Activated CD8-positive, alpha-beta memory T cell treated with anti-CD3 and anti-CD28 coated beads for 4 hours (primary cell): ENCODE measurements at places on chromosomes 12 and 14.

GRCh38 chr12:77401064-77401769 is 335.8 kb upstream of the E2F7 start:
- DNase-seq: no peak

- no peak for DNase-seq
Measured at GRCh38 chr12:3119192-3119755, 42.1 kb downstream of the TSPAN9 start.

DNA sequence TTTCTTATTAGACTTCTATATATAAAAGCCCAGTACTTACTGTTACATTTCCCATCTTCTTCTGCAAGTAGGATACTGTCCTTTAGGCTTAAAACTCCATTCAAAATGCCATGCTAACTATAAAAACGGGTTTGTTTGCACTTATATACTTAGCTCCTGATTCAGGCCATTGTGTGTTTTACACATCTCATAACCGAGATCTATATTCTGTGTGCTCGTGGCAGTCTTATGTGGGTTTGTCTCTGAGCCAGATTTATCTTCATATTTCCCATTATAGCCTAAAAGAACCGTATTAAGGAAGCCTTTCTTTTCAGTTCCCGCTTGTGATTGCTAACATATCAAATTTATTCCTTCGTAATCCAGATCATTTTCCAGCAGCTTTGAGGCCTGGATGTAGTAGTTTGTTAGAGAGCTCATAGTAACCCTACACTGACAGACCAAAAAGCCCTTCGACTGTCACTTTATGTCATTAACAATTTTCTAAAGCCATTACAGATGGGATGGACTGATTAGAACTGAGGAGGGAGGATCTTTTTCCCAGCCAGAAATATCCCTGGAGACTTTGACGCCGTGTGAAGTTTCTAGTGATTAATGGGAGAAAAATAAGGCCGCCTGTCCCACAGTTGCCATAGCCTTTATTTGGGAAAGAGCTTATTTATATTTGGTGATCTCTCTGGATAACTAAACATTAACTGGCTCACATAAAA is 508.5 kb downstream of the FOXG1 start:
- DNase-seq: no peak

DNA sequence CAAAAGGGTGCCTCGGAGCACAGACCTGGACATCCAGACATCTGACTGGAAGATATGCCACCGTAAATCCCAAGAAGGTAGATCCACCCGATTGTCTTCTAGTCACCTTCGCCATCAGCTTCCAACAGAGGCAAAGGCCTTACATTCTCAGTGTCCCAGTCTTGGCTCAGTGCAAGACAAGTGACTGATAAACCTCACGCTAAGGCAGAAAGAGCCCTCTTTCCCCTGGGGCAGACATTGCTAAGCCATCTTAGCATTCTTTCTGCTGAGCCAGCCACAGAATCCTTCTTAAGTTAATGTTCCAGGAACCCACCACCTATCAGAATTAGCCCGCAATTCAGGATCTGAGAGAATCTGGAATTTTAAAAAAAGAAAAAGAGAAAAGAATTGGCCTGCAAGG is 4.3 kb upstream of the PLEKHG6 start:
- no peak for DNase-seq

DNA sequence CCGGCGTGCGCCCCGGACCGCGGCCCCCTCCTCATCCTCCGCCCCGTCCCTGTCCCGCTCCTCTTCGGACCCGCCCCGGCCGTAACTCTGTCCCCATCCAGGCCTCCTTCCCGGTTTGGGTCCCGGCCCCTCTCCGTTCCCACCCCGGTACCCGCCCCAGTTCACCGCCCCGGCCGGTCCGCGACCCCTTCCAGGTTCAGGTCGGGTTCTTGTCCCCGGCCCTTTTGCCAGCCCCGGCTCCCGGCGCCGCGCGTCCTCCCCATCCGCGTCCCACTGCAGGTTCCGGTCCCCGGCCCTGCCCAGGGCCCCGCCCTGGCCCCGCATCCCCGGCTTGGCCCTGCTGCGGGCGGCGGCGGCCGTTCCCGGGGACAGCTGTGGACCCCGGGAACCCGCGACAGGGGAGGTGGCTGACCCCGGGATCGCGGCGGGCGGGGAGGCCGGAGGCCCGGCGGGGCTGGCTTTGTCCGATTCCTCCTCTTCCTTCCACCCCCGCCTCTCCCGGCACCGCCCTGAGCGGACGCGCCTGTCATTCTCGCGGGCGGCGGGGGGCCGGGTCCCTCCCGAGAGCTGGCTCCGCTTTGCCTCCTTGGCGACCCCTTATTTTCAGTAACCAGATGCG is 601 bp downstream of the KLC1 start:
- DNase-seq: no peak

- no peak for DNase-seq
Measured at GRCh38 chr14:38727731-38728130, 375.3 kb downstream of the SEC23A start.

DNA sequence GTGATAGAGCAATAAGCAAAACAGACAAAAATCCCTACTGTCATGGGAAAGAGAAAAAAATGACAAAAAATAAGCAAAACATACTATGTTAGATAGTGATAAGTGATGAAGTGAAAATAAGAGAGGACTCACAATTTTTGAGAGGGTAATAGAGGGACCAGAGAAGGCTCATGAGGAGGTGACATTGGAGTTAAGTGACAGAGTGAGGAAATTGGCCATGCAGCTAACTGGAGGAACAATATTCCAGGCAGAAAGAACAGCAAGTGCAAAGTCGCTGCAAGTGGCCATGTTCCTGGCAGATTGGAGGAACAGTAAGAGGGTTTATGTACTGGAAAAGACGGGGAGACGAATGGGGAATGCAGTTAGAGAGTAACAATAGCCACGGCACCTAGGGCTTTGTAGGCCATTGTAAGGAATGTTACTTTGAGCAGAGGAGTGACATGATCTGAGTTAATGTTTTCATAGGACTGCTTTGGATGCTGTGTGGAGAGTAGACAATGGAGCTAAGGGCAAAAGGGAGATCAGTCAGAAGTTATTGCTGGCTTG is 1.4 kb upstream of the SAV1 start:
- DNase-seq: no peak

- DNase-seq: no peak
Measured at GRCh38 chr12:107330831-107331431, 237.6 kb upstream of the CRY1 start.

- DNase-seq: no peak
Measured at GRCh38 chr14:103856105-103856504, 8.7 kb upstream of the PPP1R13B start.

GRCh38 chr12:22802883-22803630 is 178.1 kb downstream of the ETNK1 start:
- no peak for DNase-seq

GRCh38 chr14:99095369-99095768 is 176.6 kb downstream of the BCL11B start:
- DNase-seq: no peak

DNA sequence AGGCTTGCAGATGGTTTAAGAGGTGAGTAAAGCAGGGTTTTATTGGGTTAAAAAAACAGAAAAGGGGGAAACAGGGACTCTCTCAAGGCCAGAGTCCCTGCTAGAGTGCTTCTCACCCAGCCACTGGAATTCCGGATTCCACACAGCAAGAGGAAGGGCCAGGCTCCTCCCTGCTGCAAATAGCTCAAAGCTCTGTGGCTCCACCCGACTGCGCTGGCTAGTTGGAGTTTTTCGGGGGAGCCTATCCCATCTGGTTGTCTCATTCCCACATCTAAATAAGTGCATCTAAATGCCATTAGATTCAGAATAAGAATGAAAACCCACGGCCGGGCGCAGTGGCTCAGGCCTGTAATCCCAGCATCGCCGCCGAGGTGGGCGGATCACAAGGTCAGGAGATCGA is 791.5 kb downstream of the SLC16A7 start:
- no peak for DNase-seq

- DNase-seq: no peak
Measured at GRCh38 chr12:3759878-3760277, 7.0 kb upstream of the CRACR2A start.

DNA sequence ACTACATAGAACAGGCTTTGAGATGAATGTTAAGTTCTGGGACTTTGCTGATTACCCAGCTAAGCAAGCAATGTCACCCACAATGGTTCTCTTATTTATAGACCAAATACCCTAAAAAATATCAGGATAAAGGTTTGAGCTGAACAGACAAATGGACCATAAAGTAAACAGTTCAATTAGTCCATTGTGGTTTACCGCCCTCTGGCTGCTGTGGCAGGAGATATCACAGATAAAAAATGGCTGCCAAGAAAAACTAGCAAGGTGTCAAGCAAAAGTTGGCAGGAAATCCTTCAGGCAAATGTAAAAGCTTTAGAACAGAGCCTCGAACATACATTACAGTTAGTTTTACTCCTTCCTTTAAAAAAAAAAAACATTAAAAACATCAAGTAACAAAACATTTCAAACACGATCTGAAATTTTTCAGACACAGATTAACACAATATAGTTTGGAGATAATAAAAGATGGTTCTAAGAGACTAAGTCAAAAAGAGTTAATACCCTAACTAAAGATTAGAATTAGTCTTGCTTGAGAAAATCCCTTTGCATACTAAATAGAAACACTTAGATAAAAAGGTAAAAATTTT is 41.3 kb downstream of the MED13L start:
- DNase-seq: peak; percentile 39

DNA sequence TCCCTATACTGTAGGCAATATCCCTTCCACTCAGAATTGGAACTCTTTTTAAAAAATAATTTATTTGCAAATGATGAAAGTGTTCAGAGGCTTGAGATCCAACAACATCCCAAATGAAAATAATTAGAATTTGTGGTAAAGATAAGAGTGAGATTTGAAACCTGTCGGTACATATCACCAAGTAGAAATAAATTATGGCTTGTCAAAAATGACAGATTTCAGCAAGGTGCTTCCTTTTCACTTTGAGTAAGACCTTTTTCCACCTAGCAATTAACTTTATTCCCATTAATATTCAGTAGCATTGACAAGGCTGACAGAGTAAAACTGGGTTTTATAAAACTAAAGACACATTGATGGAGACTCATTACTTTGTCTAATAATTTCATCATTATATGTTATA is 107.7 kb upstream of the PRKD1 start:
- DNase-seq: no peak

- DNase-seq: no peak
Measured at GRCh38 chr12:113072136-113072535, 15.6 kb downstream of the DTX1 start.

DNA sequence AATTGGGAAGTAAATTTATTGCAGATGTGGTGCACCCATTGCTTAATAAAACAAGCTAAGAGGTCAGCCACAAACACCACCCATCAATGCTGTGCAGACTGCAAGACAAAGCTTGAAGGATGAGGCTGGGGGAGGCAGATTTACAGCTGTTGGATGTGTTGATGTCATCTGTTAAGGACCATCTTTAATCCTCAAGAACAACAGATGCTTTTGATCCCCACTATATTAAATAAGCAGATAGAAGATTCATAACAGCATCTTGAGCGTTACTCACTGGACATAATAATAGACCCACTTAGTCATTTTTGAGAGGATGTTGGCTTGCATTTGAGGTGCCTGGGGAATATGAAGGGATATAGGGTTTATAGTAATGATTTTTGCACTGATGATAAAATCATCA is 58.8 kb downstream of the GPR68 start:
- no peak for DNase-seq

DNA sequence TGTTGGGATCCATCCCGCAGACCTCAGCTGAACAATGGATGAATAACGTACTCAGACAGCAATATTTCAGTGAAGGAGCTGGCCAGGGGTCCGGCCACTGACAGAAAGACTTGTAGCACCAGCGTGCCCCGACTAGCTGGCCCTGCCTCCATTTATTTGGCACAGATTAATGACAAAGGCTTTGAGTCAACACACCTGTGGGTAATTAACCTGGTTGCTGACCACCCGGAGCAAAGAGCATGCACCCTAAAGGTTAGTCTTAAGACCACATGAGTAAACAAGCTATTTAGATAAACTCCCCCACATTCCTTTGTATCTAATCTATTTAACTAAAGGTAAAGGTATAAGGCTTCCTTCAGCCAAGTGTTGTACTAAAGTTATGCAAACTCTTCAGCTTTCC is 868.6 kb downstream of the LRFN5 start:
- no peak for DNase-seq

DNA sequence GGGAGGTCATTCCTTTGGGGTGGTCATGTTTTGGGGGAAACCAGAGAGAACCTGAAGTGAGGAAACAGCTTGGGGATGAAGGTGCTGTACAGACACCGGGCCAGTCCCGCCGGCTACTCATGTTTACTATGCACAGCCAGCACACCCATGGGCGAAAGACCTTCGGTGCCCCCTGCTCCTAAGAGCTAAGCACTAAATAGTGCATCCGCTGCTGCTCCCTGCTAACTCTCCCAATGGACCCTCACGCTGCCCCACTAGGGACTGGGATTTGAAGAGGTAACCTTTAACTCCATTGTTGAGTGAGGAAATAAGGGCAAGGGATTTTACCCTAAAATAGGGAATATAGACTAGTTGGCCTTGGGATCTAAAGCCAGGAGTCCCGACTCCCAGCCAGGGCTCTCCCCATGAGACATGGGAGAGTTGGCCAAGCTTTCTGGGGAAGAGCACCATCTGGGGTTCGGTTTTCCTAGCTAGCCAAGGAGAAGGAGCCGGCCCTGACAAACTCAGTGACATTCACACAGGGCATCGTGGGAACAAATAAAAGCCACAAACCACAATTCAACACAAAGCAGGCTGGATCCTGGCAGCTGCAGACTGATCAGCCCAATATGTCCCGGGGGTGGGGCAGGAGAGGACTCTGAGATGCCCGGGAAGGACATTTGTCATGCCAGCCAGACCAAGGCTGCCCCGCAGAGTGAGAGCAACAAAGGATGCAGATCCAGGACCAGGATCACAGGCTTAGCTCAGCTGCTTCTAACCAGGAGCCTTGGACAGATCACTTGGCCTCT is 91.7 kb downstream of the SINHCAF start:
- no peak for DNase-seq

GRCh38 chr12:11922361-11922760 is 148.4 kb upstream of the BCL2L14 start:
- DNase-seq: no peak

GRCh38 chr14:64174922-64175782 is 119.0 kb downstream of the ESR2 start:
- DNase-seq: no peak

DNA sequence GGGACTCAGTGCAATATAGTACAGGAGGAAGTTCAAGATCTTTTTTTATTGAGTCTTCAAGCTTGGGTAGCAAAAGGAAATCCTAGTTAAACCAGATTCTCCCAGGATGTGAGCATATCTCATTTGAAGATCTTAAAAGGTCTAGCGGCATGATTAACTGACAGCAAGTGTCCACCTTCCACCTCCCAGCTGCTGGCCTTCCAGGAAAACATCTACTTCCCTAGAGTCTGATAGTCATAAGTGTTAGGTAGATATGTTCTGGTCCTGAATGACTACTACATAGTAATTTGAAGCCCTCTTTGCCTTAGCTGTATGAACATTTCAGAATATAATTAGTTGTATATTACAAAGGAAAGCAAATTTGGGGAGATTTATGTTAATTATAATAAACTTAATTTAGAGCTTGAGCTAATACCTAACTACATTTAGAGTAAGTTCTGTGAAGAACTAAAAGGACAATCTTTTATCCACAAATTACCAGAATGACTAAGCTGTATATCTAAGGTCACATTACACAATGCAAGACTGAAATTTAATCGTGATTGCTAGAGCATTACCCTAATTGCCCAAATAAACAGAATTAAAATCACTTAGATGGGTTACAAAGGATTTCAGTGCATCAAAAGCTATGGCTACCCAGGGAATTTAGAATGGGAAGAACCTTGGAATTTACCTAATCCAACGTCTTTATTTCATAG is 9.9 kb downstream of the LGR5 start:
- DNase-seq: no peak

- DNase-seq: no peak
Measured at GRCh38 chr12:5310151-5310550, 121.8 kb upstream of the NTF3 start.

- no peak for DNase-seq
Measured at GRCh38 chr12:65638324-65638723, 186.0 kb upstream of the HMGA2 start.
